ENCODE measurements at places on chromosomes 16 and 17.

GRCh38 chr16:30813821-30814189 lies 26.8 kb upstream of the ZNF629 start:
- DNase-seq, result no peak

- no peak for DNase-seq
Measured at GRCh38 chr16:83915491-83915890, 16.6 kb downstream of the MLYCD start.

- no peak for DNase-seq
Measured at GRCh38 chr17:7552621-7553051, 3.8 kb downstream of the TNFSF12 start.

DNA sequence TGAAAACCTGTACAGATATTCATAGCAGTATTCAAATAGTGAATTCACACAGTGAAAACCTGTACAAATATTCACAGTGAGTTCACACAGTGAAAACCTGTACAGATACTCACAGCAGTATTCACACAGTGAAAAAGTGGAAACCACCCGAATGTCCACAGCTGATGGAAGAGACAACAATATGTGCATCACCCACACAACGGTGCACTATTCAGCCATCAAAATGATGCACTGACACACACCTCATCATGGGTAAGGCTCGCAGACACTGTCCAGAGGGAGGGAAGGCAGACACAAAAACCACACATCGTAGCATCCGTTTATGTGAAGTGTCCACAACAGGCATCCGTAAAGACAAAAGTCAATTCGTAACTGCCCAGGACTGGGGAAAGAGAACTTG lies 100.9 kb downstream of the VPS53 start:
- DNase-seq, result no peak

GRCh38 chr17:17077101-17077500 lies 34.8 kb downstream of the MPRIP start:
- no peak for DNase-seq

- DNase-seq, result no peak
Measured at GRCh38 chr17:77304746-77305473, 164.1 kb downstream of the SEC14L1 start.

- DNase-seq, result no peak
Measured at GRCh38 chr17:18004884-18005305, 32.2 kb downstream of the DRC3 start.
